IPS-NIHi11 (cell line): ENCODE measurements at places on chromosomes 2 and 18.

DNA sequence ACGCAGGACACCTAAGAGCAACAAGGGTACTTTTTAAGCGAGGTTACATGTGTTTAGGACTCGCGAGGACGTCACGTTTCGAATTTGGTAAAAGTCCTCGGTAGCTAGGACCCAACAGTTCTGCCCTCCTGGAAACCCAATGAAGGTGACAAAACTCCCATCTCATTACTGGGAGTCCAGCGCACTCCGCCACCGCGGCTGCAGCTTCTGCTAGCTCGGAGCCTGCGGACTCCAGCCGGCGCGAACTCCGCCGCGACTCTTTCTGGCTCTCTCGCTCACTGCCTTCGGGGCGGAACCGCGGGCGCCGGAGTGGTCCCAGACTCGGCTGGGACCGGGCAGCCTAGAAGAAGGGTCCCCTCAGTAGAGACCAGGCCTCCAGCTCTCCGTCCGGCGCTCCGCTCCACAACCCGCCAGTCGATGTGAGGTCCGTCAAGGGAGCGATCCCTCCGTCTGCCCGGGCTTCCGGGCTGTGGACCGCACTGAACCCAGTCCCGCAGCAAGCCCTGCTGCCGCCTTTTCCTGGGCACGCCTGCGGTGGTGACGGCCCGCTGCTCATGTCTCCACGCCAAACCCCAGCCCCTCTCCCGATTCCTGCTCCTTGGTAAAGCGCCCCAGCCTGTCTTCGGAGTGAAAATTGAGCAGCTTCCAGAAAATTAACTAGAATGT is 3.0 kb upstream of the OSR1 start:
- peak; percentile 26 for DNase-seq

GRCh38 chr2:206647985-206648384 is 5.7 kb downstream of the FAM237A start:
- DNase-seq: no peak

- DNase-seq: peak; percentile 77
Measured at GRCh38 chr2:27723372-27724144, 48.0 kb upstream of the MRPL33 start.

DNA sequence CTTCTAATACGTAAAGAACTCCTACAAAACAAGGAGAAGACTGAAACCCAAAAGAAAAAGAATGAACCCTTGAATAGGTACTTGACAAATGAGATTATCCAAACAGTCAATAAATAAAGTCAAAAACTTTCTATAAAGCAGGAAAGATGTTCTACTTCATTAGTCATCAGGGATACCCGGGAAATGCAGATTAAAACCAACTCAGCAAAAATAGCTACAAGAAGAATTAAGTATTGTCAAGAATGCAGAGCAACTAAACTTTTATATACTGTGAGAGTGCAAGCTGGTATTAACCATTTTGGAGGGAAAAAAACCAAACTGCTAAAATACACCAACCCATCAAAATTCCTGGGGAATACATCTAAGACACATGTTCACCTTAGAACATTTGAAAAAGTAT is 10.4 kb downstream of the TXNL1 start:
- no peak for DNase-seq

GRCh38 chr18:42310956-42311355 is 355.9 kb downstream of the PIK3C3 start:
- peak; percentile 34 for DNase-seq

- no peak for DNase-seq
Measured at GRCh38 chr2:3469486-3469885, 49.8 kb downstream of the ADI1 start.
